NCI-H187 treated with DMSO at 0.1 percent for 48 hours (cell line): ENCODE measurements at places on chromosomes 2 and 18.

GRCh38 chr2:174563530-174564282, 33.9 kb downstream of the WIPF1 start:
- no peak for DNase-seq

DNA sequence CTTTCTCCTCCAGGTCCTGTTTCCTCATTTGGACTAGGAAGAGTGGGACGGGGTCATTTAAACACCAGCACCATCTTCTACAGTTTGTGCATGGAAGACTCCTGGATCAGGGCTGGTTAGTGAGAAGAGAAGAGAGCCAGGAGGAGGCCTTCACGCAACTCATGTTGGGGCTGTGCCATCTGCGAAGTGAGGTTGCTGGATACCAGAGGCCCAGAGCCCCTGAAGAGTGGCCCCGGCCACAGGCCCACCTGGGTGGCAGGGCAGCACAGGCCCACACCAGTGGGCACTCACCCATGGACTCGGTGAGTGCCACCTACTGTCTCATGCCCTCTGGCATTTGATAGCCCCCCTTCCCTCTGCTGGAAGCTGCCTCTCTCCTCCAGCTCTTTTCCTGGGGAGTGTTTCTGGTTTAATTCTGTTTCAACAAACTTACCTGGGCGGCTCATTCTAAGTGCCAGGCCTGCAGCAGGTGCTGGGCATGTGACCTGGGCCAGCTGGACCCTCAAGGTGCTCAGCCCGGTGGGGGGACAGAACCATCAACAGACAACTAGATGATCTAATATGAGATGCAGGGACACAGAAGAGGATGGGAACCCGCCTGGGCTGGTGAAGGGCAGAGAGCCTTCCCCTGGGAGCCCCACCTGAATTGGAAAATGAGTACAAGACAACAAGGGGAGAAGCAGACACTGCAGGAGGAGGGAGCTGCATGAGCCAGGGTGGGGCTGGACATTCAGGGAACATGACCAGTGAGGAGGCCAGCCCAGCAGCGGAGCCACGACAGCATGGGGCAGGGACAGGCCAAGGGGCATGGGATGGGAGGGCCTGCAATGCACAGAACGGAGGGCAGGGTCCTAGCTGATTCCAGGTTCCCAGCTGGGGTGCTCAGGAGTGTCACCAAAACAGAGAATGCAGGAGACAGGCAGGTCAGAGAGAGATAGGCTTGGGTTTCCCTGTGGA, 70.6 kb downstream of the MARCO start:
- DNase-seq: no peak

GRCh38 chr2:46350029-46350689, 53.0 kb downstream of the EPAS1 start:
- DNase-seq: no peak

DNA sequence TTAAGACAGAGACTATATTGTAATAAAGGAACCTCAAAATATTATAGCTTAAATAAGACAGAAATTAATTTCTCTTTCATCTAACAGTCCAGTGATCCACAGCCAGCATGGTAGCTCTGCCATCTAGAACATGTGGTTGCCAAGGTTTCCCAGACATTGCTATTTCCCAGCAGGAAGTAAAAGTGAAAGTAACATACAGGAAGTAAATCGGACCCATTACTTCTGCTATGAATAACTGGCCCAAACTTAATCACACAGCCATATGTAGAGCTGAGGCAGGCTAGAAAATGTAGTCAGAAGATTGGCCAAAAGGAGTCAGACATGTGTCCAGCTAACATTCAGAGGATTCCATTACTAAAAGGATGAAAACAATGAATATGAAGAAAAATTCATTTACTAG, 71.0 kb downstream of the NOL4 start:
- DNase-seq: no peak

DNA sequence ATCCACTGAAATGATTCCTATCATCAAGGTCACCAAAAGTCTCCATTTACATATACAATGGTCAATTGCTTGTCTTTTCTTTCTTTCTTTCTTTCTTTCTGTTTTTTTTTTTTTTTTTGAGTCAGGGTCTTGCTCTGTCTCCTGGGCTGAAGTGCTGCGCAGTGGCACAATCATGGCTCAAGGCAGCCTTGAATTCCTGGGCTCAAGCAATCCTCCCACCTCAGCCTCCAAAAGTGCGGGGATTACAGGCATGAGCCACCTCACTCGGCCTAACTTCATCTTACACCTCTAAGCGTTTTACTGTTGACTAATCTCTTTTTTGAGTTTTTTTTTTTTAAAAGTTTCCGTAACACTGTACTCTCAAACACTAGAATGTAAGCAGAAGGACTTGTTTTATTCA, 867 bp downstream of the SF3B6 start:
- no peak for DNase-seq
